BJ (cell line): ENCODE measurements at places on chromosomes 12 and 14. TPM values are rescaled to one million over a fixed set of nuclear protein-coding genes. Genes with fewer than 3 reads are reported as not detected.

DNA sequence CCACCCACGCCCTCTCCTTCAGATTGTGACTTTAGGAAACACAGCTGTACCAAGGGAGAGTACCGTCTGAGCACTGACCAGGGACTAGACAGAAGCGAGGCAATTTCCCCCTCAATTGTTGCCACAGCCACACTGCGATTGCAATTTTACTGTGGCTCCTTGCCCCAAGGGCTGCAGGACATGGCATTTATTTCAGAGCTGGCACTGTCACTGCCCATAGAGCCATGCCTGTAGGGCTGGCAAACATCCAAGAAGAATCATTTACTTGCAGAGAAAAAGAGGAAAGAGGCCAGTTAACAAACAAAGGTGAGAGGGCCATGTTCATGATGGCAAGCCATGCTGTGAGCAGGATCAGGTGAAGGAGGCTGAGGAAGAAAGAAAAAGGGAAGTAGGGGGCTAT, 129.6 kb downstream of the EMP1 start:
- DNase-seq = no peak

DNA sequence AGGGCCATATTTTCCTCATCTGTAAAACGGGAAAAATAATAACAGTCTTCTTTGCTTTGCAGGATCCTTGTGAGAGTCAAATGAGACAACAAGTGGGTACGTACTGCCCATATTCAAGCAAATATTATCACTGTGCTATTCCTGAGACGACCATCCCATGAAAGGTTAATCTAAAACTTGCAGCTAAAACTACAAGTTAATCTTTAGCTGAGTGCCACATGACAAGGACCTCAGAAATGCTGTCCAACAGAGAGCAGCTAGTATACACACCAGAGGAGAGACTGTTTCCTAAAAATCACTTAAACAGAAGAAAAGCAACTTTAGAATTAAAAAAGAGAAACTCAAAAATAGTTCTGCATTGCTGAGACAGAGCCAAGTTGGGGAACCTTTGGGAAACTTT, 162.7 kb upstream of the TMTC2 start:
- DNase-seq = no peak

- no peak for DNase-seq
These were observed 83.3 kb downstream of the SPTB start for GRCh38 chr14:64796369-64796768.

DNA sequence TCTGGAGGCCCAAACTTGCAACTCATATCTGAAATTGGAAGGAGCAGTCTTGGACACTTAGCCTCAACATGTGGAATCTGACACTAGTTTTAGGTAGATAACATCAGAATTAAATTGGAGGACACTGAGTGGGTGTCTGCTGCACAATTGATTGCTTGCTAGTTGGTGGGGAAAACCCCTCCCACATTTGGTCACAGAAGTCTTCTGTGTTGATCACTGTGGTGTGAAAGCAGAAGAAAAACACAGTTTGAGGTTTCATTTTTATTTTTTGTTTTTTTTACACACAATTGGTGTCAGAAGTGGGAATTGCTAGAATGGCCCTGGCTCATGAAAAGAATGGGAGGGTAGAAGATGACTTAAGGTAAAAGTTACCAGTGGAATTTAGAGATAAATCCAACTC, 78.0 kb upstream of the CD163 start:
- no peak for DNase-seq

GRCh38 chr12:113005762-113006161, 27.4 kb downstream of the OAS2 start:
- DNase-seq = no peak

- no peak for DNase-seq
These were observed 24.2 kb downstream of the NINJ2 start for GRCh38 chr12:638953-639557.

Gene DDIT3
- 65.4 and 78.1 TPM in 2 replicates for polyA plus RNA-seq

Gene FGD4
- 11.1 and 14.8 TPM in 2 replicates for polyA plus RNA-seq

Gene C12orf54
- not detected in 2 replicates for polyA plus RNA-seq

Gene CLEC2A
- polyA plus RNA-seq = not detected in 2 replicates

Gene COCH
- 0.10 and 0.18 TPM in 2 replicates for polyA plus RNA-seq
